ENCODE measurements at places on chromosomes 4 and X.

GRCh38 chr4:87310691-87311335 lies 11.9 kb downstream of the HSD17B13 start:
- DNase-seq: no peak

DNA sequence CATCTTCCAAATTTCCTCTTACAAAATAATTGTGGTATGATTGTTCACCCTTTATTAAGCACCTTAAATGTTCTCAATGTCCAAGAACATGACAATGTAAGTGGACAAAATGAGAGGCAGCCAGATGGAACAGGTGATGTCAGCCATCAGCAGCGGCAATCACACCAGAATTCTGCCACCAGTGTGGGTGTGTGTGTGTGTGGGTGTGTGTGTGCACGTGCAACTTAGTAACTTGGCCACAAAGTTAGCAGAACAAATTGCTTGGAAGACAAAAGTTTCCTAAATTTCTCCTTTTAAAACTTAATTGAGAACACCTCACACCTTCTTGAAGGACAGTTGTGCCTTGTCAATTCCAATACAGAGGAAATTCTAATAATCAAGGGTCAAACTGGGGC lies 18.7 kb downstream of the LNX1 start:
- no peak for DNase-seq

DNA sequence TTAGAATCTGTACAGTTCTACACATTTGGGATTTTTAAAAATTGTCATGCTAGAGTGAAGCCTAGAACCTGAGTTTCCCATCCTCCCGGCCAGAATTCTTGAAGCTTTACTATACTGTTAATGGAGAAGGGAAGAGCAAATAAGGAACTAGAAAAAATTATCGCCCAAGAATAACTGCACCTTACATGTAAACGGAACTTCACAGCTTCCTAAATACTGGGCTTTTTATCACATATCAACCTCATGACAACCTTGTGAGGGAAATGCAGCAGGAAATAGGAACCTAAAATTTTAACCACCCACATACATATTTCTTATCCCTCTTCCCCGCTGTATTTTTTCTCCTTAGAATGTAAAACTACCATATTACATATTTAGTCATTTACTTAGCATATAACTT lies 19.3 kb downstream of the ARHGEF9 start:
- no peak for DNase-seq

- DNase-seq: no peak
Measured at GRCh38 chr4:27568236-27568951, 707.8 kb downstream of the STIM2 start.

- no peak for DNase-seq
Measured at GRCh38 chr4:150224896-150225591, 146.8 kb downstream of the DCLK2 start.

DNA sequence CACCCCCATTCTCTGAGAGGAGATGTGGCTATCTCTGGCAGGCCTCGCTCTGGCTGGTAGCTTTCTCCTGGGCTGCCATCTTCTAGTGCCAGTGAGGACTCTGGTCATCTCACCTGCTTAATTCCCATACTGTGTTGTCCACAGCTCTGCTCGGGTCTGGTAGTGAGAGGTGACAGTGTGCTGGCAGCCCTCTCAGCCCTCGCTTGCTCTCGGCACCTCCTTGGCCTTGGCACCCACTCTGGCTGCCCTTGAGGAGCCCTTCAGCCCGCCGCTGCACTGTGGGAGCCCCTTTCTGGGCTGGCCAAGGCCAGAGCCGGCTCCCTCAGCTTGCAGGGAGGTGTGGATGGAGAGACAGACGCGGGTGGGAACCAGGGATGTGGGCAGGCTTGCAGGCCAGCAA lies 52.7 kb downstream of the CPLX1 start:
- DNase-seq: no peak

All from stimulated activated CD8-positive, alpha-beta memory T cell treated with anti-CD3 and anti-CD28 coated beads, Interleukin-7, amount 100 ng/mL, for 1 hour (primary cell).